ENCODE measurements at places on chromosomes 1 and 21. TPM values are rescaled to one million over a fixed set of nuclear protein-coding genes. Genes with fewer than 3 reads are reported as not detected.

Gene COL8A2
- total RNA-seq: 16.2 TPM

GRCh38 chr21:46001821-46002681, 20.5 kb downstream of the COL6A1 start:
- DNase-seq: no peak

- no peak for DNase-seq
Measured at GRCh38 chr1:237219751-237220642, 178.0 kb downstream of the RYR2 start.

DNA sequence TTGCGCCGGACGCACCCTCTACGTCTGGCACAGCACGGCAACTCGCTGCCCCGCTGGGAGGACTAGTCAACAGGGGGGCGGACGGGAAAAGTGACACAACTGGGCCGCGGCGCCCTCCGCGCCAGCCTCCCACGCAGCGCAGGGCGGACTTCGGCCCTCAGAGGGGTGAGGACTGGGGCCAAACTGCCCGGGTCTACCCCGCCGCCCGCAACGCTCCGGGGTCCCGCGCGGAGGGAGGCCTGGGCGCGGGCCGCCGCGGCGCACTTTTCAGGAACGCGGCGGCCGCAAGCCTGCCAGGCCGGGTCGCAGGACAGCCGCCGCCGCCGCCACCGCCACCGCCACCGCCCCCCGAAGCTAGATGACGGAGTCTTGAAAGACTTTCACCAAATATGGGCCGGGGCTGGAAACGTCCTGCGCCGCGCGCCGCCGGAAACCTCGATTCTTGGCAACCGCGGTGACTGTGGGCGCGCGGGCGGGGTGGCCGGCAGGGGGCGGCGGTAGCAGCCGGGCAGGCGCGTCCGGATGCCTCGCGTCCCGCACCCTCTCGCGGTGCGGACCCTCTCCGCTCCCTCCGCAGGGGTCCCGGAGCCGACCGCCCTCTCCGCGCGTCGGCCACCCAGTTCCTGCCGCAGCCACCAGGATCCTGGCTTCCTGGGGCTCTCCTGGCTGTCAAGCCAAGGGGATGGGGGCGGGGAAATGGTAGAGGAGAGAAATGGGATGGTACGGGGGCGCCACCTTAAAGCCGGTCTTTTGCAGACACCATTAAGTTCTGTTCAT, 3.7 kb upstream of the CCN1 start:
- DNase-seq: peak; percentile 92

GRCh38 chr21:45126983-45127382, 52.6 kb downstream of the ADARB1 start:
- no peak for DNase-seq

GRCh38 chr1:203555511-203556046, 61.6 kb downstream of the OPTC start:
- DNase-seq: no peak

DNA sequence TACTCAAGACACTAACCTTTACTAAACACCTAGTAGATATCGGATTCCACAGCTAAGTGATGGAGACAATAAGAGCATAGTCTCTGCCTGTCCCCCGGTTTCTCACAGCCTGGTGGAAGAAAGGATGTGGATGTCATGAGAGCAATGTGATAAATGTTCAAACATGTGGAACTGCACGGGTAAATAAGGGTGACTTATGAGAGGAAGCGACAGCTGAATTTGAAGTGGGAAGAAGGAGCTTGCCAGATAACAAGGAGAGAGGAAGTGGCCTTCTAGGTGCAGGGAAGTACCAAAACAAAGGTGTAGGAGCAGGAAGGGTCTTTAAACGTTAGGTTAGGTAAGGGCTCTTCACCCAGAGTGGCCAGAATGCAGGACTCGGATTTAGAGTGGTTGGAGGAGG, 178.6 kb upstream of the NRIP1 start:
- DNase-seq: no peak

- DNase-seq: no peak
Measured at GRCh38 chr1:80533775-80534334, 1266.9 kb upstream of the ADGRL2 start.

DNA sequence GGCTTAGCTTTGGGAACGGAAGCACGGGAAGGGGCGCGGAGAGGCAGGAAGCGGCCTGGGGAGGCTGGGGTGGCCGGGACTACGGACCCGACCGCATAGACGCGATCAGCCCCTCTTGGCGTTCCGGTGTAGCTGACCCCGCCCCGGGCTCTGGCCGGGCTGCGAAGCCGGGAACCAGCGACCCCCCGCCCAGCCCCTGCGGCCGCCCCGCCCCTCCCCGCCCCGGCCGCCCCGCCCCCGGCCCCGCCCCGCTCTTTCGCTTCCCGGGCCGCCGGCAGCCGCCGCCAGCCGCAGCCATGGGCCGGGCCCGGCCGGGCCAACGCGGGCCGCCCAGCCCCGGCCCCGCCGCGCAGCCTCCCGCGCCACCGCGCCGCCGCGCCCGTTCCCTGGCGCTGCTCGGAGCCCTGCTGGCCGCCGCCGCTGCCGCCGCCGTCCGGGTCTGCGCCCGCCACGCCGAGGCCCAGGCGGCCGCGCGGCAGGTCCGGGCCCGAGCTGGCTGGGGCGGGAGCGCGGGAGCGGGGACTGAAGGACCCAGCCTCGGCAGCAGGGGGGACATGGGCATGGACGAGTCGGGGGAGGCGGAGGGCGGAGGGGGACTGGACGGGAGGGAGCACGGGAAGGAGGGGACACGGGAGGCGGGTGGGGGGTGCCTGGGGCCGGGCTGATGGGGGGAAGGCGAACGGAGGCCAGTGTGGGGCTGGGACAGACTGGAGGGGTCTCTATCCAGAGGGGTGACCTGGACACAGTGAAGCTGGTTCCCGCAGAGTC, at the start of gene SELENON:
Gene SELENON (plus strand): TSS at position 259 of the 768 bp plus-strand sequence. CDS start 38 bp downstream, at position 297.
- peak; percentile 89 for DNase-seq

Gene ACTA1
- total RNA-seq: not detected

Gene AVPR1B
- not detected for total RNA-seq

- DNase-seq: no peak
Measured at GRCh38 chr1:147631839-147632238, 38.5 kb downstream of the ACP6 start.

DNA sequence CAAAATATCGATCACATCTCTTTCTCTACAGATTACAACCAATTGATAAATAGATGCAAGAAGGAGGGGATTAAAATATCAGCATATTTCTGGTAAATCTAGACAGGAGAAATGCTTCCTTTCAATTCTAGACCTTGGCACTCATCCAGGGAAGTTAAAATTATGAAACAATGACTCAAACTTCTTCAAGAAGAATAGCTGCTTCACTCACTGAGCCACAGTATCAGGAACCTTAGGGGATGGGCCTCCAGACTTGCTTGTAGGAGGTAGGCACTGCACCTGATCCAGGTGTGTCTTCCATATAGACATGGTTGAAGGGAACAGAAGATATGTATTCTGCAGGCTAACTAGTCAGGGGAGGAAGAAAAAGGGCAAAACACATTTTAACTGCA, 9.8 kb downstream of the SLAMF7 start:
- DNase-seq: no peak

DNA sequence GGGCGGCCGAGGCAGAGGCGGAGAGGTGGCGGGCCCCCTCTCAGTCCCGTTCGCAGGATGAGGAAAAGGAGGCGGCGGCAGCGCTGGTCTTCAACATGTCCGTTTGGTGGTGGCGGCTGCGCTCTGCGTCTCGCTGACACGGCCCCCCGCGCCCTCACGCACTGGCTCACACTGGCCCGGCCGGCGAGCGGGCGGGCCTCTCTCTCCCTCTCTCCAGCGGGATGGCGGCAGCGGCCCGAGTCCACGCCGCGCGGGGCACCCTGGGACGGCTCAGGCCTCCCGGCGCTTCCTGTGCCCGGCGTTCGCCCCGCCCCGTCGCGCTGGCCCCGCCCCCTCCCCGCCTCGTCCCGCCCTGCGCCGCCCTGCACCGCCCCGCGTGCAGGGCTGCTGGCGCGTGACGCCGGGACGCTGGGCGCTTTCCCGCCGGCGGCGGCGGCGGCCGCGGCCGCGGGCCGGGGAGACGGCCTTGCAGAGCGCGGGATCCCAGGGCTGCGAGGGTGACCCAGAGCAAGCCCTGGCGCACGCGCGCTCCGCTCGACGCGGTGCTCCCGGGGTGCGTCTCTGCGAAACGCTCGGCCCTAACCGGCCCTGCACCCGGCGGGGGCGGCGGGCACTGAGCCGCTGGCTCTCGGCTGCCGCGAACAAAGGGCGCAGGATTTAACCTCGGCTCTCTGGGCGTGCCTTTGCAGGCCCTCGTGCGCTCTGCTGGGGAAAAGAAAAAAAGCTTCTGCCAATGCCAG, at the start of gene SCAF4:
Gene SCAF4 (minus strand): TSS at position 262 of the 740 bp plus-strand sequence. CDS start 426 bp downstream, outside the sequence.
- peak; percentile 96 for DNase-seq

Gene HOOK1
- 18.5 TPM for total RNA-seq

Gene FNDC5
- 1.5 TPM for total RNA-seq

DNA sequence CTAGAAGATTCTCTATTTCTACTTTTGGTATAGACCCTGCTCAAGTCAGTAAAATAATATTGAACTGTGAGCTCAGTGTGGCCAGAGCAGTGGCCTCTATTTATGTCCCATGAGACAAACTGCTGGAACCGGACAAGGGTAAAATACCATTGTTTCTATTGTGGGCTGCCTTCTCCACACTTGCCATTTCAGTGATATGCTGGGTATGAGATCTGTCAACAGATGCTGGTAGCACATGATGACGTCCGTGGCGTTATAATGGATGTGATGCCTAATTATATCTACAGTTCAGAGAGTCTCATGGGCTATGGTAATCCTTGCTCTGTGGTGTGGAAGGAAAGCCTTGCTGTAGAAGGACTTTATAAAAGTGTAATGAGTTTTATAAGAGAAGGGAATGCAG, 2.4 kb downstream of the ACTN2 start:
- DNase-seq: no peak

DNA sequence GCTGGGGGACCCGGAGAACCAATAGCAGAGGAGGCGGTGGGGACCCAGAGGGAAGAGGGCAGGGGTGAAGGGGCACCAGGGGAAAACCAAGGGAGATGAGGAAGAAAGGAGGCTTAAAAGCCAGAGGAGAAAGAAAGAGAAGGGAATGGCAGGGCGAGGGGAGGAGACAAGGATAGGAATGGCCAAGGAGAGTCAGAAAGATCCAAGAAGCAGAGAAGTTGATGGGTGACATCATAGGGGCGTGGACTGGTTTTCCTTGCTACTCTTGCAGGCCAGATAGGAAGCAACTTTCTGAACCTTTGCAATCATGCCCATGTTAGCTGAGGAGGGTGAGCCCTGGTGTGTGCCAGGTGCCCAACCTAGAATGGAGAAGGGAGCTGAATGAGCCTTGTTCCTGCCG, 5.4 kb downstream of the NPR1 start:
- no peak for DNase-seq

Gene AK2
- 106 TPM for total RNA-seq

DNA sequence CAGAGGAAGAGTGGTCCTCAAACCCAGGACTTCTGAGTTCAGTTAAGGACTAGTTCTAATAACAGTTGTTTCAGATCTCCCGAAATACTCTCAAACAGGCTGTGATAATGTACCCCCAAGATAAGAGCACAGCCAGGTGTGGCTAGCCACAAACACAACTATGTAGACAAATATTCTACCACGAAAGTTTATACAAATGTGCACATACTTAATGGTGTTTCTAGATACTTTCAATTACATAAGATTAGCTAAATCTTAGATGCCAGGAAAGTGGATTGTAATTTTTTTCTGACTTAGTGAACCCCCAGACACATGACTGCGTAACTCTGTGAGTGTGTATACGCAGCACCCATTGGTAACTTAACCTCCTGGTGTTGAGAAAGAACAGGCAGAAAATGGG, 270.0 kb downstream of the USP25 start:
- no peak for DNase-seq

DNA sequence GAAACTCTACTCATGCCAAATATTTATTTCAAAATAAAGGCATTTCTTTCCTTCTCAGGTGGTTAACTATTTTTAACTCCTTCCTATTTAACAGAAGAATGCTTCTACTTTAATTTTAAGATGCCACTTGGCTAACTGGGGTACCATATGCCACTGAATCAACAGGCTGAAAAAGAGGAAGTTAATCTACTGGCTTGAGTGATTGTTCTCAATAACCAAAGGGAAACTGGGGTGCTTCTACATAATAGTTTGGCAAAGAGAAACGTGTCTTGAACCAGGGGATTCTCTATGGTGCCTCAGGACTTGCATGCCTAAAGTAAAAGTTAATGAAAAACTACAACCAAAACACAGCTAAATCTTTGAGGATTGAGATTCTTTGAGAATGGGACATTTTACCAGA, 142.6 kb downstream of the DENND1B start:
- no peak for DNase-seq

GRCh38 chr1:186618401-186619170, 61.6 kb downstream of the PTGS2 start:
- peak; percentile 75 for DNase-seq

GRCh38 chr21:41397471-41397891, 28.6 kb upstream of the MX1 start:
- no peak for DNase-seq

DNA sequence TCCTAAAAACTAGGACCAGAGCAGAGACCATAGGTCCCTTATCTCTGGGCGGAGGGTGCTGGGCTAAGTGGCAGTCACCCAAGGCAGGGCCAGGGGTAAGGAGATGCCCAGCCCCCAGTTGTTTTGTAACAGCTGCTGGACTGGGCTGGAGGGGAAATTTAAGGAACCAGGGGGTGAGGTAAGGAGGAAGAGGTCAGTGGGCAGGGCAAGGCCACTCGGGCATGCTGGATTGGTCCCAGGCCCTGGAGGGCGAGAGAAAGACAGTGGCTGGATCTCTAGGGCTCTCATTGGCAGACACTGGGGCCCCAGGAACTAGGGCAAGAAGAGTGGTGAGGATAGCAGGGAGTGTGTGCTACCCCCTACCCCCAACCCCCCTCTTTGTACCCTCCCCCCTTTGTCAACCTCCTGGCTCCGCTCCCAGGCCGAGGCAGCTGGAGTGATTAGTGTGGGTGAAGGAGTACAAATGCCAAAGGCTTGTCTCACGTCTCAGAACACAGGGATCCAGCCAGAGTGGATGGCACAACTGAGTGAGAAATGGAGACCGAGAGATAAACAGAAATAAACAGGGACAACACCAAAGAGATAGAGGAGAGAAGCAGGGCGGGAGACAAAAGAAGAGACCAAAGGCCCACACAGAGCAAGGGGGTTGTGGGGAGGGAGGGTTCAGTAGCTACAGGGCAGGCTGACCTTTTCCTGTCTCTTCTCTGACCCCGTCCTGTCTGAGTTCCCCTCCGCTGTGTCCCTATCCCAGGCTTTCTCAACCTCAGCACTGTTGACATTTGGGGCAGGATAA, 20.5 kb upstream of the THRAP3 start:
- peak; percentile 87 for DNase-seq

GRCh38 chr21:25171438-25171837, 435.8 kb downstream of the MRPL39 start:
- DNase-seq: no peak
